Stomach (tissue), 19 donors: ENCODE measurements at places on chromosomes 4 and X.

- no peak for DNase-seq
These were observed 78.8 kb upstream of the GPR174 start for GRCh38 chrX:79065696-79066095.

DNA sequence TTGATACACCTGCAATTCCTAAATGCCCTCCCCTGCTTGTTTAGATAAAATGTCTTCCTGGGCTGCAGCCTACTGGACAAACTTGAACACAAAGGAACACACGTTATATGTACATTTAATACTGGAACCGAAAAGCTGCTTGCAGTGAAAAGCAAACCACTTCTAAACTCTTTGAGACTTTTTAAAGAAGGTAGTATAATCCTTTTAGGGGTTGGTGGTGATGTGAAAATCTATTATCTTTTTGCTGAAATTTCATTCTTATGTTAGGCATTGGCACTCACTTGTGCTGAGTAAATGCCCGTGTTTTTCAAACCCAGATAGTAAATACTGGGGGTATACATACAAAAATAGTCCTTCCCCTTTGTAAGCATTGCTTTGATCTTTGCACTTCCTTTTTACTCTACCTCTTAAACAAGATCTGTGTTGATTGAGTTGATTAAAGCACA is 2.2 kb downstream of the NFKB1 start:
- no peak for DNase-seq

GRCh38 chr4:87192145-87192919 is 28.1 kb downstream of the KLHL8 start:
- DNase-seq, result no peak

GRCh38 chr4:29551821-29552220 is 1168.3 kb upstream of the PCDH7 start:
- no peak for DNase-seq

DNA sequence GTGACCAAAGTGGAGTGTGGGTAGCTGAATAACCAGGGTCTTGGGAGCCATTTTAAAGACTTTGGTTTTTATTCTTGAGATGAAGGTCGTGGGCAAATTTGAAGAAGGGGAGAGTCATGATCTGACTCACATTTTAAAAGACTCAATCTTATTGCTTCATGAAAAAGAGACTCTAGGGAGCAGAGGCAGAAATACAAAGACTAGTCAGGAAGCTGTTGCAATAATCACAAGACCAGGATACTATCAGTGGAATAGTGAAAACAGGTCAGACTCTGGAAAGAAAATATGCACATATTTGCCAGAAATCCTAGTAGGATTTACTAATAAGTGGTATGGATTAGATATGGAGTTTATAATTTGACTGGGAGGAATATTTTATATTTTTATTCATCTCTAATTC is 448.4 kb downstream of the RAPGEF2 start:
- DNase-seq, result no peak

DNA sequence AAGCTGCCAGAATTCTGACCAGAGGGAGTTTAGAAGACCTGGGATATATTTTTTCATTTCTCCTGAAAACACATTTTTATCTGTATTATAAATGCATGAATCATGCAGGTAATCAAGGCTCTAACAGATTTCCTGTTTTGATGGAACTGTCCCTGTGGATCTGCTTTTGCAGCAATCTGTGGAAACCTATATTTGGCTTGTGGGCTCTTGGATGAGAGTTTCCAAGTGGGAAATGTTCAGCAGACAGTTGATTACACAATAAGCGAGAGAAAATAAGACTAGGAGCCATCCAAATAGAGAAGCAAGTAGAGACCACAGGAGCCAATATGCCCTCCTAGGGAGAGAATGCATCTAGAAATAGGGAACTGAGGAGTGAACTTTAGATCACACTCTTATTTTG is 105.0 kb downstream of the NDST3 start:
- no peak for DNase-seq

DNA sequence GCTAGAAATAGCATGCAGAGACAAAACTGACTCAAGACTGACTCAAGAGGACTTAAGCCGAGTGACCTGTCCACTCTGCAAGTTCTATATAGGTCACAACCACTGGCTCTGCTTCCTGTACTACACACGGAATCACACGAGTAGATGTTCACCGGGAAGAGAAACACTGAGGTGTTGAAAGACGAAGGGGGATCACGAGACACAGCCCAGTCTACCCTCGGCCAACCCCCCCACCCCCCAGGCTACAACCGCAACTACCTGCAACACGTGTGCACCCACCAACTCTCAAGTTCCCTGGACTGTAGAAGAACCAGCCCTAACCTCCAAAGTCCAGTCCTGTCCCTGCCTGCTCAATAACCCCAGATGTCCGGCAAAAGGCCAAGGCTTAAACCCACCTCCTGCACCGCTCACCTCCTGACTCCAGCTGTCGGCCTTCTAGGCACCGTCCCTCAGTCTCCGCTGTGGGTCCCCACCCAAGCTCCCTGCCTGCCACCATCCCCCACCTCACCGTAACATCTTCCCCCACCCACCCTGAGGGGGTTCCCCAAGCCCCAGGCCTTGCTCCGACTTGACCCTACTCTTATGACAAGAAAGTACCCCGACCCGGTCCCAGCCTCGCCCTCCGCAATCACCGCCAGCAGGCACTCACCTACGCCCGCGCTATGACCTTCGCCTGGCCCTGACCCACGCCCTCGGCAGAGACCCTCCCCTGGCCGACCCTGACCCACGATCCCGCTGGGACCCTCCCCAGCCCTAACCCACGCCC is 739 bp downstream of the GAK start:
- DNase-seq, result peak; percentile 44
